Endothelial cell of umbilical vein (primary cell): ENCODE measurements at places on chromosomes 13 and 19. TPM values are rescaled to one million over a fixed set of nuclear protein-coding genes. Genes with fewer than 3 reads are reported as not detected.

DNA sequence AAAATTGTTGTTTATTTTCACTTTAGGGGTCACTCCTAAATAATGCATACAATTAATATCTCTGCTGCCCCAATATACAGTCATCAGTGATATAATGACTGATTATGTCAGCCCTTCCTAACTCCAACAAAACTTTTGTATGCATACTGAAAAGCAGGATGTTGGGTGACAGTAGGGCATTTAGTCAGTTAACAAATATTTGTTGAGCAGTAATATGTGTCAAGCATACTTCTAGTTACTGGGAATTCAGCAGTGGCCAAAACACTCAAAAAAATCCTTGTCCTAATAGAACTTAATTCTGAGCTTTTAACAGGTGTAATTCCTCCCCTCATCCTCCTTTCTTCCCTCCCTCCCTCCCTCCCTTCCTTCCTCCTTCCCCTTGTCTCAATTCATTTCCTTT is 560.7 kb upstream of the KLHL1 start:
- peak; percentile 70 for DNase-seq

DNA sequence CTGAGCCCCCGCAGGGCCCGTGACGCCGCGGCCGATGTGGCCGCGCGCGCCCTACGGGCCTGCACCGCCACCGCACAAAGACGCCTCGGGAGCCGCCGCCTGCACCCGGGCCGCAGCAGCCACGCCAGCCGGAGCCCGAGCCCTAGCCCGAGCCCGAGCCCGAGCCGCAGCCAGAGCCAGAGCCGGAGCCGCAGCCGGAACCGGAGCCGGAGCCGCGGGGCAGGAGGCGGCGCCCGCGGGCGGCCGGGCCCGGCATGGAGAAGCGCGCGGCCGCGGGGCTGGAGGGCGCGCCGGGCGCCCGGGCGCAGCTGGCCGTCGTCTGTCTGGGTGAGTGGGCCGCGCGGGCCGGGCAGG is 379 bp downstream of the LRP3 start:
- DNase-seq: no peak

PBX4 gene
- not detected in 2 replicates for total RNA-seq

GRCh38 chr19:45428384-45429231 is 4.9 kb upstream of the ERCC1 start:
- peak; percentile 49 for DNase-seq

DNA sequence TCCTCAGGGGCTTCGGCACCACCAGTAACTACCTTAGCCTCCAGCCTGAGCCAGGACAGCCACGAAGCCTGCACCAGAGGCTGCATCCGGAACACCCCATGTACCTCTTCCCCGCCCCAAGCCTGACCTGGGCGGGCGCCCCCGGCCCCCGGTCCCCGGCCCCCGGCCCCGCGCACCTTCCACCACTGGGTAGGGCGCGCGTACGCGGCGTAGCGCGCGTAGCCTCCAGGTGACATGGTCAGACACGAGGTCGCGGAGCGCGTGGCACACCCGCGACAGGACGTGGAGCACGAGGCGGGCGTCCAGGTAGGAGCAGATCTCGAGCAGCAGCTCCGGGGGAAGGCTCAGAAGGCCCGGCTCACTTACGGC is 450 bp downstream of the FBXW9 start:
- no peak for DNase-seq

CEBPA gene
- not detected in 2 replicates for total RNA-seq

DNA sequence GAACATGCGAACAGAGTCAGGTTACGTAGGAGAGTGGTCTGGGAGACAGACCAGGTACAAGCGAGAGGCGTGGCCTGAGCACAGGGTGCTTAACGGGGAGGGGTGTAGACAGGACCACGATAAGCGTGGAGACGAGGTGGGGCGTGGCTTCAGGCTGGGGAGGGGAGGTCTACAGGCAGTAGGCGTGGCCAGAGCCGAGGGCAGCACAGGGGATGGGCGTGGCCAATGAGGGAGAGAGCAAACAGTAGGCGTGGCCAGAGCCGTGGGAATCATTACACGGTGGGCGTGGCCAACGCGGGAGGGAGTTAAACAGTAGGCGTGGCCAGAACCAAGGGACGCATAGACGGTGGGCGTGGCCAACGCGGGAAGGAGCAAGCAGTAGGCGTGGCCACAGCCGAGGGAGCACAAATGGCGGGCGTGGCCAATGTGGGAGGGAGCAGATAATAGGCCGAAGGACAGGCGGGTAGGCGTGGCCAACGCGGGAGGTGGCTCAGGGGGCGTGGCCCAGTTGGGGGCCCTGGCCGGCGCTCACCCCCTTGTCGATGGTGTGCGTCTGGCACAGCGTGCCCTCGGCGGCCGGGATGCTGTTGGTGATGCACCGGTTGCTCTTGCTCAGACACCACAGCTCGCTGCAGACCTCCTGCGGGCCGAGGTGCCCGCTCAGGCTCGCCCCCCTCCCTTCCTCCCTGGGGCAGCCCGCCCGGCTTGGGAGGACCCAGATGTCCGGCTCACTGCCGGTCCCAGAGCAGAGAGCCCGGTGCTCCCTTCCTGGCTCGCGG is 15.2 kb upstream of the MYO1F start:
- DNase-seq: peak; percentile 86

DNA sequence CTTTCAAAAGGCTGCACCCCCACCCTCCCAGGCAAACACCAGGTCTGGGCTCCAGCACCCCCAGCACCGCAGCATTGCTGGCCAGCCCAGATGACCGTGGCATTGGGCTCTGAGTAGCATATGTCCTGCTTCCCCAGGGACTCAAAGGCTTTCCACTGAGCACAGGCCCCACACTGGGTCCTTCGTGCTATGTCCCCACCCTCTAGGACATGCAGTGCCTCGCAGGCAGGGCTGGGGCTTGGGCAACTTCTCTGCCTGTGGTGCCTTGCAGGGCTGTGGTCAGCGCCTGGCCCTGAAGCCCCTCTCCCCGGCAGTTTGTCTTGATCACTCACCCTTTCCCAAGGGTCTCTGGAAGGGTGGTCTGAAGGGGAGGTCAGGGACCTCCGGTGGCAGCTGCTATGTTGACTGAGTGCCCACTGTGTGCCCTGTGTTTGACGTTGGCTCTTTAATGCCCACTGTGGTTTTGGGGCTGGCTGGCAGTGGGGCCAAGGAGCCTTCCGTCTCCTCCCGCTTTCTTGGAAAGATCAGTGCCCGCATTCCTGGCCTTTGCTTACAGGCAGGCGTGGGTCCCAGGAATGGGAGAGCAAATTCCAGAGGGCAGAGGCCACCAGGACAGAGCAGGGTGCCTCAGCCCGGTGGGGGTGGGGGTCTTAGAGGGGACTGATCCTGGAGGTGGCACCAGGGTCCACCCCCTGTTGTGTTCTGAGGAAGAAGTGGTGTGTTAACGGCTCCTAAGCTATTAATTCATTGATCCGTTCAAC is 20.3 kb upstream of the CRTC1 start:
- DNase-seq: no peak

DNA sequence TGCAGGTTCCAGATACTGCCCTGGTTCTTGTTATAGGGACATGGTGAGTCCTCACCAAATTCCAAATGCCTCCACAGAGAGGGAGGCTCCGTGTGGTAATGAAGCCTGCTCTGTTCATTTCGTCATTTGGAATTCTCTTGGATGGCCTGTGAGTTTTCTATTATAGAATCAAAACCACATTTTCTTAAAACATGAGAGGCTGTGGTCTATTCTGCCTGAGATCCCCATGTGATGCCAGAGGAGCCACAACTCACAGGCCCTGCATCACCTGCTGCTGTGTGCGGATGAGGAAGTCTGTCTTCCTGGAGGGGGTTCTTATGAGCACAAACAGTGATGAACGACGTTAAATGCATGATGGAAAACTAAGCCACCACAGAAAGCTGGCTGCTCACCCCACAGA is 264.4 kb downstream of the UQCRFS1 start:
- no peak for DNase-seq

GRCh38 chr19:12841094-12841493 is 2.8 kb downstream of the MAST1 start:
- no peak for DNase-seq

PLA2G4C gene
- total RNA-seq: 32.6 and 63.4 TPM in 2 replicates

DNA sequence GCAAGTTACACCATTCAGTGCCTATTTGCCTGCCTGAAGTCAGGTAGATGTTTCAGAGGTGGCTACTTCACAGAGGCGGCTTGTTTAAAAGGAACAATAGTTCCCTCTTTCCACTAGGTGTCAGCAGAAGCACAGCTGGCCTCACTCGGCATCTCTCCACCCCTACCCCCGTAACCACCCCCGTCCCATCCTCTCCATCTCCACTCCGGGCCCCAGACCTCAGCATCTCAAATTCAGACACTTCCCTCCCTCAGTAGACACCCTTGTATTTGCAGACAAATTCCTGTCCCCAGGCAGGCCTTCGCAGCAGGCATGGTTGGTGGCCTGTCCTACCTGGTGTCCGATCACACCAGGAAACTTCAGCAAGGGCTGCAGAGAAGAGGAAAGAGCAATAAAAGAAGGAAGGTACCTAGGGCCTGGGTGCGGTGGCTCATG is 9.1 kb upstream of the DPP9 start:
- DNase-seq: peak; percentile 48

KLHL1 gene
- not detected in 2 replicates for total RNA-seq

- no peak for DNase-seq
Observed at GRCh38 chr13:67226696-67227095, 3.4 kb downstream of the PCDH9 start.

DNA sequence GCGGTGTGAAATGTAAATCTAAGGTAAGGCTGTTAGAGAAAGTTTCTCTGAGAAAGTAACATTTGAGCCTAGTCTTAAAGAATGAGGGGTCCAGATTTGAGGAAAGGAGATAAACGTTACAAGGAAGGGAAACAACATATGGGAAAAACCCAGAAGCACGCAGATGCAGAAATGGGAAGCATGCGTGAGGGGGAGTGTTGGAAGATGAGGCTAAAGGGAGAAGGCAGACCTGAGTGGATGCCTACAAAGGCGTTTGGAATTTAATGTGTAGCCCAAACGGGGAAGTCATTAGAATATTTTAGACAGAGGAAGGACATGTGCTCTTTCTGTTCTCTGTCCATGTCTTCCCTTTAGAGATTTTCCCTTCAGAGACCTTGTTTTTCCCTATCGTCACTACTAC is 61.0 kb downstream of the TPT1 start:
- DNase-seq: no peak

NCR1 gene
- total RNA-seq: 0.44 TPM in 1 of 2 replicates, not detected in the other

DNA sequence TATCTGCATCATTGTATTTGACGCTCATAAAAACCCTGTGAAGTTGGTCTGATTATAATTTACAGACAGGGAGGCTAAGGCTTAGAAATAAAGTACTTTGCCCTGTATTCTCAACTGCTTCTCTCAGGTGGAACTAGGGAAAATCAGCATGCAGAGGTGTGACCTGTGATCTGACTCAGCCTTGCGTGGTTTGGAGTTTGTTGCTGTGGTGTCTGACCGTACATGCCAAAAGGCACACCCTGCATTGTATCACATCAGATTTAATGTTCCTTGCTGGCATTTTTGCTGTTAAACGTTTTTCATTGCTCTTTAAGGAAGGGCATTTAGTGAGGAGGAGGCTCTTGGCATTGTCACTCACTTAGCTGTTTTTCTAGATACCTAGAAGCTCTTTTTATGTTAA is 58.8 kb upstream of the C1QTNF9B start:
- DNase-seq: no peak

GRCh38 chr13:86992251-86992650 is 678.9 kb upstream of the SLITRK5 start:
- DNase-seq: no peak

GRCh38 chr13:20161951-20162300 is 1.1 kb upstream of the GJA3 start:
- DNase-seq: no peak
